ENCODE measurements at places on chromosomes 11 and 22.

DNA sequence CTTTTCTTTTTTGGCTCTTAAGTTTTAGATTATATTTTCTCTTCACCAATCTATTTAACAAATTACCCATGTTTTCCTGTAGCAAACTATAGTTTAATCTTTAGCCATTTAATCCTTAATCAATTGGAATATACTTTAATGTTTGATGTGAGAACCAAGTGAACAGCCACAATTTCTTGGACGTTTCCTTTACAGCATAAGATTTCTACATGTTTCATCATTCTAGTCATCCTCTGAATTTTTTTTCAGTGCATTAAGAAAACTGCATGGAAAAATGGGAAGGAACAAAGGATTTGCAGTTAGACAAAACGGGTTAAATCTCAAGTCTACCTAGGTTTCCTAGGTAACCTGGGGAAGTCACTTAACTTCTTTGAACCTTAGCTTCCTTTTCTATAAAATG is 507.1 kb upstream of the CCDC90B start:
- no peak for DNase-seq

DNA sequence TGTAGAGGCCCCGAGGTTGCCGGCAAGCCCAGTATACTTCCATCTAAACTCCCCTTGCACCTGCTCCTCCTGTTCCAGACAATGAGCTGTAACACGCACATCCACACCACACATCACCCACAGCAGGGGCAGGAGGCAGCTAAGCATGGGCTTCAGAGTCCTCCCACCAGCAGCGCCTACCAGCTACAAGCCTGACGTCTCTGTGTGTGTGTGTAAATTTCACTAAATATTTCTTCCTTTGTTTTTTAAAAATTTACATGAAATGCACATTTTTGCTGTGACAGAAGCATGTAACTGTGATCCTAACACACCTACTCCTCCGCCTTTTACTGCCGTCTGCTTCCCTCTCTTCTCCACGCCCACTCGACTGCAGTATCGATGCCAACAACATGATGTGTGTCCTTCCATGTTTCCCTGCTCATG is 29.4 kb upstream of the PACSIN2 start:
- no peak for DNase-seq

- DNase-seq, result peak; percentile 39
Measured at GRCh38 chr11:130390071-130390758, 38.2 kb downstream of the ADAMTS8 start.

- DNase-seq, result no peak
Measured at GRCh38 chr11:36591433-36591832, 2.9 kb upstream of the IFTAP start.

GRCh38 chr11:131658952-131659351 is 288.5 kb downstream of the NTM start:
- DNase-seq, result no peak

DNA sequence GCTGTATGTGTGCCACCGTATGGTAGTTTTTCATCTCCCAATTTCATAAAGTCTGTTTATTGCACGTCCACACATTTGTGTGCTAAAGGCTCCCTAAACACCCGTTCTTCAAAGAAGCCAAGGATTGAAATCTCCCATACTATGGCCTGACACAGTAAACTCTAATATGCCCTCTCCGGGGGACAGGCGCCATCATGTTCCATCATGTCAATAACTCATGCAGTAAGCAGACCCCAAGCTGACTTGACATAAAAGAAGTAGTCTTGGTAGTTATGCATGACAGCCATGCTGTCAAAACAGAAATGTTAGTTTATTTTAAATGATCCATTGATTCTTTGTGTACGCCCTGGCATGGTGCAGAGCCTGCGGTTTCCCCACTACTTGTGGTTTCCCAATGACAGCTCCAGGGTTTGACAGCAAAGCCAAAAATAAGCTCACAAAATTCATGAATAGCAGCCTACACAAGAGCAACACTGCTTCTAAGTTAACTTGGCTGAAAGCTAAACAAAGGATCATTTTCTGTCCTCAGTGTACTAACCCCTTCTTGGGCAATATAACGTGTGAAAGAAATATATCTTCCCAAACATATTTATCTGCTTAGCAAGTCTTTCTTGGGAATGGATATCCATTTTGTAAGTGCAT is 56.5 kb upstream of the CABP7 start:
- no peak for DNase-seq

DNA sequence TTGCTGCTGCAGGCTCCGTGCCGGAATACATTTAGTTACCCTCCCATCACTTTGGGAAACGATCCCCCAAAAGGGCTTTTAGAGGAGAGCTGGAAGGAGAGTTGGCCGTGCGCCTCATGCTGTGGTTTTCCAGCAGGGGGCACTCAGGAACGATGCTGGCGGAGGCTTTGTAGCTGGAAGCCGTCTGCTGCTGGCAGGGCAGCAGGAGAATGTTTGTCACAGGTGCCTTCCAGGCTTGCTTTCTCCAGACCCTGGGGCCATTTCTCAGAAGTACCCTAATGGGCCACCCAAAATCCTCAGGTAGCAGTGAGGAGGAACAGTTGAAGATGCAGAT is 30.0 kb upstream of the CABP7 start:
- no peak for DNase-seq

DNA sequence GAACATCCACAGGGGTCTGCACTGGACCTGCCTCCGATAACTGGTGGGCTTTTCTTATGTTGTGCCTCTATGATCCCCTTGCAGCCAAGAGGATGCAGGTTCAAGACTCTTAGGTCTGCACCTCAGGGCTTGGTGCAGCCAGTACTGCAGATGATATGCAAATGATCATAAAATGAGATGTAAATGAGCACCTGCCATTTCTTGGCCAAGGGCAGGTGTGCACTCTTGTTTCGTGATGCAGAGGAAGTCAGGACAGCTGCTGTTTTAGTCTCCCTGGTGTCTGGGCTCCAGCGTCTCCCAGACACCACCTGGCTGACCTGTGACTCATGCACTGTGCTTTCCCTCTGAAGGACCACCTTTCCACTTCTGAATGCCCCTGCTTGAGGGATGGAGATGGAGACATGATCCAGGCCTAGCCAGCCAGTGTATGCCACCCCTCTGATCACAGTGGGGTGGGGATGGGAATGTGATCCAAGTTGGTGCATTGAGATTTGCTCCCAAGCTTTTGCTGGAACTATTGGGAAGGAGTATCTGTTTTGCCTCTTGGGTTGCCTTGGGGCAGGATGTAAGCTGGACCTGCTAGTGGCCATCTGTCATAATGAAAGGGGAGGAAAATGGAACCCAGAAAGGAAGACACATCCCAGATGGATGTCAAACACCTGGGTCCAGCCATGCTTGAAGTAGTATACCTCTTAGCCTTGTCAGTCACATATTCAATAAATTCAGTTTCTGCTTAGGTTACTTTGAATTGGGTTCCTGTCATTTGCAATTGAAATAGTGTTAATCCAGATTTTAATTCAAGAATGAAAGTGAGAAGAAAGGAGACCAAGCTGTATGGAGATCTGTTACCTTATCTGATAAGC is 3.3 kb upstream of the KCNJ11 start:
- DNase-seq, result peak; percentile 96

DNA sequence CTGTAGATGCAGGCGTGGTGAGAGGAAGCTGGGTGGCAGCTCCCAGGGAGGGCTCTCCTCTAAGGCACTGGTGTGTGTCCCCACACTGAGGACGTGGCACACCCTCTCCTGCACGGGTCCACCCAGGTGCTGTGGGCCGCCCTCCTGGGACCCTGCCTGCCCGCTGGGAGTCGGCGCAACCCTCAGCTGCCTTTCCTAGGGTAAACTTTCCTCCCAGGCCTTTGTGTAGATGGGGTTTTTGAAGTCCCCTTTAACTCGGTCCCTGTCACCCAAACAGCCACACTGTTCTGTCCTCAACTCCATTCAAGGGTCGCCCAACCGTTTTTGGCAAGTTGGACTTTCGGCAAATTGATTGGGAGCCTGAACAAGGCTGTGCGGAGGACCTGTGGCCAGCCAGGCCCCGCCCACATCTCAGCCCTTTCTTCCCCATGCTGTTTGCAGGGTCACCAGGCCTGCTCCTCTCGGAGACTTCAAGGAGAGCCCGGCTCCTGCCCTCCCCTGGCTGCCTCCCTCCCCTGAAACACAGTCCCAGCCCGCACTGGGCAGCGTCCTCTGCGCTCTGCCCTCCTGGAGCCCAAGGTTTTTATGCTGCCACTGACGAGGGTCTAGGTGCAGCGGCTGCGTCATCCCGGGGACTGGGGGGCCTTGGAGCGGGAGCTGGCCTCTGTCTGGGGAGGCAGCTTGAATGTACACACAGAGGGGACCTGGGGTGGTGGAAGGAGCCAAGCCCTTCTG is 1126.2 kb downstream of the BRD1 start:
- no peak for DNase-seq

DNA sequence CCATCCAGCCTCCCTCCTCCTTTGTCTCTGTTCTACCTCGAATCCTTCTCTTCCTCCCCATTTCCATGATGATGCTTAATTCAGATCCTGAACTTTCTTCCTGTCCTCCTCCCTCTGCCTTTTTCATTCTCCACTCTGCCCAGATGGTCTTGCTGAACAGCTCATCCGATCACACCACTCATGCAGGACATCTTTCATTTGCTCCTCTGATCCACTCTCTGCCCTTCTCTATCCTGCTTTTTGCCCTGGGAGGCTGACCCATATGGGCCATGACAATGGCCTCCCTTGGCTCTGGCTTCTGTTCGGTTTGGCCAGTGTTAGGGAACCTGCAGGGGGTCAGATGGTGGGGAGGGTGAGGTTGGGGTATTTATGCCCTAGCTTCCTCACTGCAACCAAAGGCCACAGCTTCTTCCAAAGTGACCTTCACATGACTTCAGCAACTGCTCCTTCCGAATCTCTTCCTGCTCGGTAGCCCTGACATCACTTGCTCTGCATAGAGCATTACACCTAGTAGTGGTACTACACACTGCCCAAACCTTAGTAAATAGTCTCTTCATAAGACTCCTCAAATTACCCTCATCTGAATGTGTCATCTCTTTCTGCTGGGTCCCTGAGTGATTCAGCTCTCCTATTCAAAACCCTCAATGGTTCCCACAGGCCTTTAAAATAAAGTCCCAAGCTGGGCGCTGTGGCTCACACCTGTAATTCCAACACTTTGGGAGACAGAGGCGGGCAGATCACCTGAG is 32.7 kb upstream of the MICAL2 start:
- no peak for DNase-seq

DNA sequence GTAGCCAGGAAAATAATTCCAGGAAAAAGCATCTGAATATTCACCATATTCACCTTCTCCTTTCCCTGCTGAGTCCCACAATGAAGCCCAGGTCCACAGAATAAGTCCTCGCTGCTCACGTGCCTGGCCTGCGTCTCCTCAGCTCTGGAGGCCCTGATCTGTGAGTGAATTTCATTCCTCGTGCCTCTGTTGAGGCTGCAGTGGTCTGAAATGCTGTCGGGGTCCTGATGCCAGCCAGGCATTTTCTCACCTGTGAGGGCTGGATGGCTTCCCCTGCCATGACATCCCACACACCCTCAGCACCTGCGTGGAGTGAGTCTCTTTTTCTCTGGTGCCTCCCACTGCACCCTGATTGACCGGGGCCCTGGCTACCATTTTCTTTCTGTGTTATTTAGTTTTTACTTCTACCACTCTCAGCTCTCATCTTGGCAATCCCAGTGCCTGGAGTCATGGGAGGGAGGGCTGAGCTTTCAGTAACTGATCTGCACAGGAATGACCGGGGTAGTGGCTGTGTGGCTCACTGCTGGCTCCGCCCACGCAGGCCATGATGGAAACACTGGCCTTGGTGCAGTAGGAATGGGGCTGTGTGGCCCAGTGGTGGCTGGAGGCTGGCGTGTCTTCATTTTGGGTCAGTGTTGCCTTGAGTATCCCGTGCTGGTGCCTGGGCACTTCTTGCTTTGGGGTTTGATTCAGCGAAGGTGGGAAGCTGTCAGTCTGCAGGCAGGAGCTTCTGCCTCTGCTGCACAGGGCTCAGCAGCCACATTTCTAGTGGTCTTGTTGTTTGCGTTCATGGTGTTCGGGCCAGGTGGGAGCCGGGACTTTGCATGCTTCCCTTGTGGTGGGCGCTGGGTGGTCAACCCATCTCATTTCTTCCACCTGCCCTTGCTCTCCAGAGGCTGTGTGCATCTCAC is 807.2 kb downstream of the TBC1D22A start:
- no peak for DNase-seq

GRCh38 chr22:50248196-50249081 is 2.6 kb downstream of the HDAC10 start:
- DNase-seq, result no peak

- DNase-seq, result no peak
Measured at GRCh38 chr22:42869888-42870480, 12.9 kb upstream of the ARFGAP3 start.

- no peak for DNase-seq
Measured at GRCh38 chr11:93814966-93815633, 31.0 kb downstream of the MED17 start.

GRCh38 chr11:80414181-80415165 is 973.6 kb upstream of the TENM4 start:
- no peak for DNase-seq

DNA sequence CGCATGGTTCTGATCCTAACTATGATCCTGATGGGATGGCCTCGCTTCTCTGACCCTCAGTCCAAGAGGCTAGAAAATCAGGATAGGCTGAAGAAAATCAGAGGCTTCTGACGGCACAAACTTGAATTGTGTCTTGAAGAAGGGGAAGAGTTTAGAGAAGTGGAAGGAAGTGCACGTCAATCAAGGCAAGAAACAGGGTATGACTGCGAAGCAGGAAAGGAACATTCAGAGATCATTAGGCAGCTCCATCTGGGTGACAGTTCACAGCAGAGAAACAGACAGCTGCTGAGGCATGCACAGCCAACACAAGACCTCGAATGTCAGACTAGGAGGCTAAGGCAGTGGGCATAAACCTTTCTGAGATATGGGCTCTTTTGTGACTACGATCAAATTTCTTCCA is 29.3 kb downstream of the CLPB start:
- no peak for DNase-seq

DNA sequence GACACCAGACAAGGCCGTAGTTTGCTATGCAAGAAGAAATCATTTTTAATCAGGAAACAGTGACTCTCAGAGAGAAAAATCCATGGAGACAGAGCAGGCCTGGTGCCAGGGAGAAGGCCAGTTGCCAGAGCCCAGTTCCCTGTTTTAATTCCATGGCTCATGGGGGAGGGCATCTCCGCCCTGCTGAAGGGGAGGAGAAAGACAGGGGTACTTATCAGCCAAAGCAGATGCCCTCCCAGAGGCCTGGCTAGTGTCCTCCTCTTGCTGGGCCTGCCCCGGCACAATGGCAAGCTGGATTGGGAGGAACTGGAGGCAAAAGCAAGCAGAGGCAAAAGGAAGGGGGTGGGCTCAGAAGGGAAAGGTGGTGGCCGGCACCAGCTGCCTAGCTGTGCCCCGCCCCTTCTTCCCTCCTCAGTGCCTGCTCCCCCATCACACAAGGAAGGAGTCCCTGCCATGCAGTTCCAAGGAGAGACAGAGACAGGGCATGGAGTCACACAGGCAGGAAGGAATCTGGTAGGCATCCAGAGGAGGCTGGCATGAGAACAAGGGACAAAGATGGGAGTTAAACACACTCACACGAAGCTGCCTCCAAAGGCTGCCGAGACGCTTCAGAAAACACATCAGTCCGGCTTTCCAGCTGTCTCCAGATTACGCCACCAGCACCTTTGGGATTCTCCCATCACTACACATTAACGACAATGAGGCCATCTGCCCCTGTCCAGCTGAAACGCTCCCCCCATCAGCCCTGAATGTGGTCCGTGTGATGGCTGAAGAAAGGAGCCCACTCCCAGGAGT is 591.8 kb downstream of the BUD13 start:
- no peak for DNase-seq

All from NCI-H526 treated with DMSO at 0.1 percent for 48 hours (cell line).